ENCODE measurements at places on chromosomes 6 and 20.

- no peak for DNase-seq
Measured at GRCh38 chr6:108914235-108915022, 66.2 kb downstream of the ARMC2 start.

- DNase-seq: no peak
Measured at GRCh38 chr20:22686097-22686496, 101.7 kb upstream of the FOXA2 start.

DNA sequence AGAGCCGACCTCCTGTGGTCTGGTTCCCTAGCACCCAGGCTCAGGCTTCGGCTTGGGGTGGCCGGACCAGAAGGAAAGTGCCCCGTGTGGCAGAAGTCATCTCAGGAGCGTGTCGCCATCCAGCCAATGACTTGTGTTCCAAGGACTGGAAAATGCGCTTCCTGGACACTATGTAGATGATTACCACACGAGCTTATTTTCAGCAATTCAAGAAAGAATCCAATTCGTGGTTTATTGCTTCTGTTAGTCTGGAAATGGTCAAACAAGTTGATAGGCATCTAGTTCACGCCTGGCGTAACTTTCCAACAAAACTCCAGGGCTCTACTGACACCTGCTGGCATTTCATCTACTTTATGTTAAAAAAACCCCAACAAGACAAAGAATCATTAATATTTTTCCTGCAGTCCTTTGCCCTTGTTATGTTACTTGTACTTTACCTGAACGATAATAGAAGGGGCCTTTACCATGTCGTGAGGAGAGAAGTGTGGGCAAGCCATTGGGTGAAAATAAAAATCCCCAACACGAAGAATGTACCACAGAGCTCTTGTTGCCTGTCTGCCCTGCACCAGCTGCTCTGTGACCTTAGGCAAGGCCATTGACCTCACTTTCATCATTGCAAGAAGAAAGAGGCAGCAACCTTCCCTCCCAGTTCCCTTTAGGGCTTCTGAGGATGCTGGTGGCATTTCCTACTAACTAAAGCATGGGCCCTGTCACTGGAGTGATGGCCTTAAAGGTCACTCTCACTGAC lies 154.7 kb upstream of the LAMP5 start:
- no peak for DNase-seq

DNA sequence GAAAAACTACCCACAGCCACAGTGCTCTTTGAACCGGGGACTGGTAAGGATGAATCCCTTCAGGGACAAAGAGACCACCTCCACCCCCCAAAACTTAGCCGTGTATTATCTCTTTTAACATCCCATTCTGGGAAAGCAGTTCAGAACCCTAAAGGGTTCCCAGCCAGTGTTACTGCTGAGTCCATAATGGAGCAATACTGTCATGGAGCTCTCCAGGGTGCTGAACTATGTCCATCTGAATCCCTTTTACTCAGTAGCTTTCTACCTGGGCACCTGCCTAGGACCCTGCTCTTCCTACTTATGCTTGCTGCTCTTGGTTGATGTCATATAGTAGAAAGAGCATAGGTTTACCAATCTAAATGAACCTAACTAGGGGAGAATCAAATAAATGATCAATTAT lies 22.3 kb upstream of the SAYSD1 start:
- peak; percentile 7 for DNase-seq

DNA sequence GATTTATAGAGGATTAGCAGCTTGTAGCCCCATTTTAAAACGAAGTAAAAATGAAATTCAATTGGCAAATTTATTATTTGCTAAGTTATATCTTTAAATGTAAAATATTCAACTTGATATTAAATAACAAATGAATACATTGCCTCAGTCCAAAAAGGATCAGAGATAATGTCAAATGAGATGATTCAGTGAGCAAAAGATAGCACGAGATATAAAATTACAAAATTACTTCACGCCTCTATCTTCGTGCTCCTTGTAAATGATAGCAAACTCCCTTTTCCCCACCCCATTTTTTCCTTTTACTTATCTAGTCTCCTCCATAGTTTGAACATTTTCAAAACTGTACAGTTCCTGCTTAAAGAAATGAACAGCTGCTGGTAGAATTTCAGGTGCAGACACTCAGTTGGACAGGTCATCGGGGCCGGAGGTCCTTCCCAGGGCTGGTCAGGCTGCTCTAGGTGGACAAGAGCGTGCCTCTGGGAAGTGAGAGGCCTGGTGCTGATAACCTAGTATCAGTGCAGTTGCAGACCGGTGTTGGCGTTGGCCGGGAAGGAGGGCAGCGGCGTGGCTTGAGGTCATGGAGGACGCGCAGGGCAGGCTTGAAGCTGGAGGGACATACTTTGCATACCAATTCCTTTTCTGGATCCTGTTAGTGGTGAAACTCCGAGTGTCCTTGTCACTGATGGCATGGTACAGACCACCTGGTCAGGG lies 83.9 kb downstream of the CDC5L start:
- no peak for DNase-seq

DNA sequence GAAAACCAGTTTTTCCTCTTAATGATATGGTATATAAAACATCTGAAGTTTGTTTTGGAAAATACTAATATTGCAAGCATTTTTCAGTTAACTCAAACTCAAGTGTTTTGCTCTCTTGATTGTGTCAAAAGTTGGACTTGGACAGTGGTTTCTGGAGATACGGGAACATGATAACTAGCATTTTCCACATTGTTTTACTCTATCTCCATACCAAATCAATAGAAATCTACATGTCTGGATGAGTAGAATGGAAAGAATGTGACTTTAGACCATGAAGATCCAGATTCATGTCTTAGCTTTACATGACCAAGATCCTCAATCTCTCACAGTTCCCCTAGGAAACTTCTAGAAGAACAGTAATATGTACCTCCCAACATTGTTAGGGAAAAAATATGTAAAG lies 22.2 kb upstream of the FBXO30 start:
- DNase-seq: no peak

GRCh38 chr6:43978473-43979346 lies 148.5 kb downstream of the MRPL14 start:
- DNase-seq: no peak

DNA sequence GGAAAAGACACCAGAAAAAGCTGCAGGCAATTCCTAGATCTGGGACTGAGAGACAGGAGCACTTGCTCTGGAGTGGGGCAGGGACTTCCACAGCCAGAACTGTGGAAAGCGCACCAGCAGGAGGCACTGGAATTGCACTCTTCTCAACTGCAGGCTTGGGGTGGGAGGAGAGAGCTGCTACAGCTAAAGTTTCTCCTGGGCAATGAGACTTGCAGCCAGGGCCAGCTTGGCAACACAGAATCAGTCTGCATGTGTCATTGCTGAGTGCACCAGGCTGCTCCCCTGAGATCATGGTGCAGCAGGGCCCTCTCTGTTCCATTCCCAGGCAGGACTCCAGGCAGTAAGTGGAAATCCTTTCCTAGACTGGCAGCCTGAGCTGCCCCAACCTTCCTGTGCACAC lies 145.8 kb downstream of the INSM1 start:
- no peak for DNase-seq

GRCh38 chr6:82862543-82862942 lies 203.1 kb downstream of the UBE3D start:
- DNase-seq: no peak

DNA sequence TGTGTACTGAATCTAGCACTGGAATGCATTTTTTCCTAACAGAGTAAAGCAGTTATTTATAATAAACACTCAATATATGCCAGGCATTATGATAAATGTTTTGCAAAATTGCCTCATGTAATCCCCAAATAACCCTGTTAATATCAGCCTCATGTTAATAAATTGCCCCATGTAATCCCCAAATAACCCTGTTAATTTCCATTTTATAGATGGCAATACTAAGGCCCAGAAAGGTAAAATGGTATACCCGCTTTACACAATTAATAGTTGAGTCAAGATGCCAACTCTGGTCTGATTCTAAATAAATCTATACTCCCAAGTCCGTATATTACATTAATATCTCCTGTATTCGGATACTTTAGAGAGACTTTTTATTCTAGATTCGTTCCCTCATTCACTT lies 6.3 kb downstream of the MYB start:
- DNase-seq: no peak

- DNase-seq: no peak
Measured at GRCh38 chr6:32045811-32046449, 7.7 kb downstream of the CYP21A2 start.

DNA sequence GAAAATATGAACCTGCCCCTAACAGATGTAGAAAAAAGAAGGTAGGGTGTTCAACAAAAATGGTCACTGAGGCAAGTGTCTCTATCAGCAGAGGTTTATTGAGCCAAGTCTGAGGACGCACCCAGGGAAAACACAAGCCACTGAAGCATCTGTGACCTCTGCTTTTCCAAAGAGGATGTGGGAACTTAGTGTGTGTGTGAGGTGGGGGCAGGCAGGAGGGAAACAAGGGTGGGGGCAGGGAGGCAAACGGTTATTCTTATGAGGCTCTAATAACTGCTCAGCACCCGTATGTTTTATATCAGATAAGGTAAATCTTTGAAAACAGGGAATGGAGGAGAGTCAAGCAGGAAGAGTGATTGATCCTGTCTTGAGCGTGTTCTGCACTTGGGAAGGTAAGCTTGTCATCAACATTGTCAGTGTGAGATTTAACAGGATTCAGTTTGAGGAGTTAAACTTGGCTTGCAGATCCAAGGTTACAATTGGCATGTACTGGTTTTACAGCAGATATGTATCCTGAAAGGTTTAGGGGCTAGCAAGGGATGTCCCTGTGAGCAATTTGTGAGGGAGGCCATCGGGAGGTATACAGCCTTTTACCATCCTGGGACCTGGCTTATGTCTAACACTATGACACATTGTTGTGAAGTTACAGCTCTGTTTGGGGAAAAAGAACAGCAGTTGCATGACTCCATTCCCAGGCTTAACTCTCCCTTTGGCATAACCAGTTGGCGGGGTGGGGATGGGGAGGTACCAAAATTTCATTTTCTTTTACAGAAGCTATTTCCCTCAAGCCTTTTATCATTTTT lies 33.7 kb downstream of the NINL start:
- no peak for DNase-seq

DNA sequence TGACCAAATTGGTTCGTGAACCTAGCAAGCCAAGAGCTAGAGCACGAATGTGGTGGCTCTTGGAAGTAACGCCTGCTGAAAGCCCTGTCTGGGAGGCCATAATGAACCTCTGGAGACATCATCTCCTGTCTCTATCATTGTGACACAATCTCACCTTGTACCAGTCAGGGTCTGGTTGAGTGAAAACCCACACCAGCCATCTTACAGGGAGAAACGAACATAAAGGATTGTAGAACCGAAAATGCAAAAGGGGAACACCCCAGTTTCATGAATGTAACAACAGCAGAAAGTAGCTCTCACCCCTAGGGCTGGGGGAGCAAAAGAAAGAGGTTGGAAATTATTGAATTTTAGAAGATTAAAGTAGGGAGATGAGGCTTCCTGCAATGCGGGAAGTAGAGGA lies 50.9 kb upstream of the TAB2 start:
- no peak for DNase-seq

DNA sequence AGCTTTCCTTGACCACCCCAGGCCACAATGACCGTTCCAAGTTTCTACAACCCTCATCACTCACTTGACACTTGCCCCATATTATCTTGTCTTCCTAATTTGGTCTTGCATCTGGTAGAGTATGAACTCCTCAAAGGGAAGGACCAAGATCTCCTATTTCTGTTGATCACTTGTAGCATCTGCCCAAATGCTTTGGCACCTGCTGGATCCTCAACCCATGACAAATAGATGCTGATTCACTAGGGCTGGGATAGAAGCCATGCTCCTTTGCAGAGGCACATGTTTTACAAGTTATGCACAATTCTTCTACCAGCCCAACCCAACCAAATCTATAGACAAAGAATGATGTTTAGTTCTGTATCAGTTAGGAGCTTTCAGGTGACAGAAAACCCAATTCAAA lies 110.7 kb downstream of the UNC5CL start:
- no peak for DNase-seq

- no peak for DNase-seq
Measured at GRCh38 chr6:146590492-146590891, 8.3 kb upstream of the ADGB start.

- DNase-seq: no peak
Measured at GRCh38 chr6:106918115-106918514, 56.4 kb downstream of the CD24 start.

- DNase-seq: no peak
Measured at GRCh38 chr20:44400671-44400969, 45.1 kb downstream of the HNF4A start.
